Astrocyte (in vitro differentiated cells and primary cell): ENCODE measurements at places on chromosomes 6 and 20.
A peak's percentile ranks its signal among the peaks of the same experiment; 100 is the strongest.

DNA sequence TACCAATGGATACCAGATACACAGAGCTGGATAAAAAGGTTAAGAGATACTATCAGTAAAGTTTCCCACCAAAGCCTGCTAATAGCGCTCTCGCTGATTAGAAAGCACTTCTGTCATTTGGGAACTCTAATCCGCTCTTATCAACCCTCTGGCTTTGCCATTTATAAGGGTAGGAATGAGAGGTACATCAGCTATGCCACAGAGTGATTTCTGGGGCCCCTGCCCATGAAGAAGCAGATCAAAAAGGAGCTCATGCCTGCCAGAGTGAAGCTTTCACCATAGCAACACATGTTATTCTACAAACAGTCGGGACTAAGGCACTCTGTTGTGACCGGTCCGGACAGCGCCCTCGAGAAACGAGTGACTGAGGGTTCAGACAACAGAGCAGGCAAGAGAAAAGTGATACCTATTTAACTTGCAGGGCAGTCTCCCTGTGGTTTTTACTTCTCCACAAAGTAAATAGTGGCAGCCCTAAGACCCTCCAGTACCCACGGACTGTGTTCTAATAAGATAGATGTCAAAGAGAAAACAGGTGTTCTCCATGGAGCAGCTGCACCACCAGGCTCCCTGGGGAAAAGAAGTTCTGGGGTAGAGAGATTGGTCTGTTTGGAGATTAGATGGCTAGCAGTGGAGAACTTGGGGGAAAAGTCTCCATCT lies 5.6 kb downstream of the TRAM2 start:
- no peak for DNase-seq

DNA sequence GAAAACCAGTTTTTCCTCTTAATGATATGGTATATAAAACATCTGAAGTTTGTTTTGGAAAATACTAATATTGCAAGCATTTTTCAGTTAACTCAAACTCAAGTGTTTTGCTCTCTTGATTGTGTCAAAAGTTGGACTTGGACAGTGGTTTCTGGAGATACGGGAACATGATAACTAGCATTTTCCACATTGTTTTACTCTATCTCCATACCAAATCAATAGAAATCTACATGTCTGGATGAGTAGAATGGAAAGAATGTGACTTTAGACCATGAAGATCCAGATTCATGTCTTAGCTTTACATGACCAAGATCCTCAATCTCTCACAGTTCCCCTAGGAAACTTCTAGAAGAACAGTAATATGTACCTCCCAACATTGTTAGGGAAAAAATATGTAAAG lies 22.2 kb upstream of the FBXO30 start:
- DNase-seq: peak; percentile 55

- DNase-seq: peak; percentile 40
Measured at GRCh38 chr6:134097114-134097707, 44.8 kb upstream of the SLC2A12 start.

GRCh38 chr6:94736236-94736635 lies 841.1 kb upstream of the MANEA start:
- DNase-seq: no peak

GRCh38 chr20:38303908-38304379 lies at the start of gene BPI:
Gene BPI (plus strand): TSS chr20:38304156. CDS start chr20:38304224, 68 bp downstream.
- peak; percentile 44 for DNase-seq

GRCh38 chr6:169005166-169005565 lies 248.5 kb downstream of the THBS2 start:
- peak; percentile 6 for DNase-seq

DNA sequence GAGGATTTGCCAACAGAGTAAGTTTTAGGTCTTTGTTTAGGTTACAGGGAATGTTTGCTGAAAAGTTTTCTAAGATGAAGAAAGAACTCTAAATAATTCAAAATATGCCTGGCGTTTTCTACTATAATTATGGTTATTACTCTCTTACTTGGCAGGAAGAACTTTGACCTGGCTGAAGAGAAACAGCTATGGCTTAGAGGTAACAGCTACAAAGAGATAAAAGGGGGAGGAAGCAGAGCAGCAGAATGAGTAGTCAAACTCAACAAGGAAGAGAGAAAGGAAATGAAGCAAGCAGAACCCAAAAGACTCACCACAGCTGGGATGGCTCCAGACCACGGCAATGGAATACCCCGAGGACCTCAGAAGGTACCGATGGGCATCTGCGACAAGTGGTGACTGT lies 95.6 kb downstream of the KIF16B start:
- DNase-seq: no peak

DNA sequence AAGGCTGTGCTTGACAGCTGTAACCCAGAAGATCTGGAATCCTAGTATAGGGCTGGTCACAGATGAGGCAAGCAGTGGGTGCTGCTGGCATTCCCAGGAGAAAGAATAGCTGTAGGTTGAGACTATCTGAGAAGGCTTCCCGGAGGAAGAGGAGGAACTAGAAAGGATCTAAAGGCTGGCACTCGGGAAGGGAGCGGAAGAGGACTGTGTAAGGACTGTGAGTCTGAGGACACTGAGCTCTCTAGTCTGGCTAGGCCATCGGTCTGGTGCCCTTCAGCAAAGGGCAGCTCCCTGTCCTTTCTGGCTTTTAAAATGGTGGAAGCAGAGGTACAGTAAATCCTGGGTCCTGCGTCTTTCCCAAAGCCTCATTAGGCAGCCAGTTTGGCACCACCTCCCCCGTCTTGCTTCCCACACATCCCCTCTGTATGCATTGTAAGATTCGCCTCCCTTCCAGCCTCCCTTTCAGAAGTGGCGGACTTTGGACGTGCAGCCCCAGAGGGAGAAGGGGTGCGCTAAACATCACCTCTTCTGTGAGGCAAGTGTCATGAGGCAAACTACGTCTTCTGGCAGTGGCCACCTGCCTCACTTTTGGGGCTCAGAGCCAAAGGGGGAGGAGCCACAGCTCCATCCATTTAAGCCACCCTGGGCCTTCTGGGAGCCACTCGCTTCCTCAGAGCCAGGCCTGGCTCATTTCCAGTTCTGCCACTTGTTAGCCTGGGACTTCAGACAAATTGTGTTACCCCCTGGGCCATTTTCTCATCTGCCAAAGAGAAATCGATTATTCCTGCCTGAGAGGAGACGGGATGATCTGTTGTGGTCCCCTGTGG lies 8.6 kb downstream of the SNPH start:
- DNase-seq: no peak

GRCh38 chr6:3011592-3011991 lies 11.9 kb downstream of the NQO2 start:
- no peak for DNase-seq

GRCh38 chr20:35432430-35432735 lies 5.6 kb downstream of the GDF5 start:
- DNase-seq: no peak

- DNase-seq: no peak
Measured at GRCh38 chr6:51574040-51574439, 513.4 kb downstream of the PKHD1 start.

DNA sequence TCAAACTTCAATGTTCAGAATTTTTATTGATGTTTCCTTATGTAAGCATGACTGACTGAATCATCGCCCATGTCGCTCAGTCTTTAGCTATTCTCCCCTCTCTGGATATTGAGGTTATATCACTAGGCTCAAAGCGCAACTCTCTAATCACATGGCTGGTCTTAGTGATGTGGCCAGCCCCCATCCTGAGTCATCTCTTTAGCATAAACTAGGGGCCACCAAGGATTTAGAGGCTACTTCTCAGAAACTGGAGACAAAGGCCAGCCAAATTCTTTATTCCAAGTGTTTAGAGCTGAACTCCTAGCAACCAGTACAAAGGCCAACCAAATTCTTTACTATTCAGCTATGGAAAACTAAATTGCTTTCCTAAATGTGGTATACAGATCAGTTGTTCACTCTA lies 61.4 kb downstream of the FAM135A start:
- DNase-seq: peak; percentile 31

GRCh38 chr6:132567566-132567965 lies 2.6 kb upstream of the TAAR6 start:
- DNase-seq: no peak

GRCh38 chr20:5928836-5929715 lies 21.3 kb downstream of the TRMT6 start:
- no peak for DNase-seq

DNA sequence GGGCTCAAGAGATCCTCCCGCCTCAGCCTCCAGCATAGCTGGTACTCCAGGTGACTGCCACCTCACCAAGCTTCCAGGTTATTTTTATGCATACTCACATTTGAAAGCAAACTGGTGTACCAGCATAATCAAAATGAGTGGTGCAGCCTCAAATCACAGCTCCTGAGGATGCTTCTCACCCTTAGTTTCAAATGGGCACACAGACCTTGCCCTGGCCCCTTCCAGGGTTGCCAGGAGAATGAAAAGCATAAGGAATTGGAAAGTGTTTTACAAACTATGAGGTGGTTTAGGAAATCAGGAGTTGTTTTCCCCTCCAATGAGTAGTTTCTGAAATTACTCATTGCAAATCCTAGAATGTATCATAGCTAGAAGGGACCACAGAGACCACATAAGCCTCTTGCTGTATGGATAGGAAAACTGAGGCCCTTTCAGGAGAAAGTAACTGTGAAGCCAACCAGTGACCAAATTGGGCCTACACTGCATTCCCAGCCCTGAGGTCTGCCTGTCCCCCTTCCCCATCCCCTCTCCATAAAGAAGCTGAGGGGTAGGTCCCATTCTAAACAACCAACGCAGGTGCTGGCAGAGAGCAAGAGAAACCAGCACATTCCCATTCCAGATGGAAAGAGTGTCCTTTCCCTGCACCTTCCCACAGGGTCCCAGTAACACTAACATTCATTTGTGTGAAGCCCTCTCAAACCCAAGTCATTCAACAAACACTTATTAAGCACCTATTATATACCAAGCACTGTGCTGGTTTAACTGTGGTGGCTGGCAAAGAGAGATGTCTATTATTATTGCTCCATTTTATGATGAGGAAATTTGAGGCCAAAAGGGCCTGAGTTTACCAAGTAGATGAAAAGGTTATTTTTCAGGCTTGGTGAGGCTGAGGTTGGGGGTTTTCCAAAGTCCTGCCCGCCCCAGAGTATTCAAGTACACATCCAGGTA lies 2.1 kb upstream of the E2F1 start:
- DNase-seq: no peak

- DNase-seq: no peak
Measured at GRCh38 chr20:50472693-50473664, 37.2 kb upstream of the PTPN1 start.

DNA sequence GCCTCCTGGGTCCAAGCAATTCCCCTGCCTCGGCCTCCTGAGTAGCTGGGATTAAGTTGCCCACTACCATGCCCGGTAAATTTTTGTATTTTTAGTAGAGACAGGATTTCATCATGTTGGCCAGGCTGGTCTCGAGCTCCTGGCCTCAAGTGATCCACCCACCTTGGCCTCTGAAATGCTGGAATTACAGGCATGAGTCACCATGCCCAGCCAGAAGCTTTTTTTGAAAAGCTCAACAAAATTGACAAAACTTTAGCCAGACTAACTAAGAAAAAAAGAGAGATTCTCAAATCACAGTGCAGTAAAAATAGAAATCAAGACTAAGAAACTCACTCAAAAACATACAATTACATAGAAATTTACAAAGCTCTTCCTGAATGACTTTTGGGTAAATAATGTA lies 420.6 kb downstream of the COL12A1 start:
- no peak for DNase-seq

GRCh38 chr20:41173161-41173721 lies 35.9 kb downstream of the PLCG1 start:
- DNase-seq: peak; percentile 31

GRCh38 chr20:56202493-56203077 lies 45.9 kb upstream of the MC3R start:
- DNase-seq: no peak

GRCh38 chr6:48101290-48101689 lies 9.7 kb downstream of the PTCHD4 start:
- no peak for DNase-seq

DNA sequence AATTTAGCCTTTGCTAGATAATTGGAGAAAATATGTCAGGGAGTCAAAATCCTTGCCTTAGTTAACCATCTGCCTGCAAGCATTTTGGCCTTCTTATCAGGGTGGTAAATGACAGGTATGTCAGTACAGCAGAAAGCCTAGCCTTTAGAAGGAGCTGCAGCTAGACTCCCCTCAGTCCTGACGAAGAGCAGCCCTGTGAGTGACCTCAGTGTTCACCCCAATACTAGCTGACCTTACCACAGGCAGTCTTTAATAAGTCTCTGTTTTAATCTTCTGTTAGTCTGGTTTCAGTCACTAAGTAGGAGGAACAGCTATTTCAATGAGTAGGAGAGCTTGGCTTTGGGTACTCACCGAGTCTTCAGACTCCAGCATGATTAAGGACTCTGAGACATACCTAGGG lies 340.0 kb upstream of the FLRT3 start:
- DNase-seq: no peak

DNA sequence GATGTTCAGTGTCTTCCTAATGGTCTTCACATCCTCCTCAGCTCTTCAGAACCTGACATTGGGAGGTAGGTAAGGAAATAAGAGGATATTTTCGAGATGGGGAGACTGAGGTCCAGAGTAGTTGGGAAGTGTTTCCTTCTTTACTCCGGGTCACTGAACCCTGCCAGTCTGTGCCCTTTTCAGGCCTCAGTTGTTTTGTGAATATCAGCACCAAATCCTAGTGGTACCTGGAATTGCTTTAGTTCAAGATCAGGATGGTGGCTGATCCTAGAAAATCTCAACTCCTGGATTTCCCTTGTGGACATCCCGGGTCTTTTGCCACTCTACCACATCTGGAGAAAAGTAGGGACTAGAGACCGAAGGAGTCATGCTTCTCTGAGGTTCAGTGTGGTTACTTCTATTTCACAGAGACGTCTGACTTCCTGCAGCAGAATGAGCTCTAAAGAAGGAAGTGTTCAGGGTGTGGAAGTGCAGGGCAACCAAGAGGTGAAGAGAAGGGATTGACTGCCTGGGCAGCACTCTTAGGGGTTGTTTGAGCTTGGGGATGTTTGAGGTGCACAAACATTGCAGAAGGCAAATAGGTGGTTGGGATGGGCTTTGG lies 995 bp downstream of the STK4 start:
- DNase-seq: no peak

DNA sequence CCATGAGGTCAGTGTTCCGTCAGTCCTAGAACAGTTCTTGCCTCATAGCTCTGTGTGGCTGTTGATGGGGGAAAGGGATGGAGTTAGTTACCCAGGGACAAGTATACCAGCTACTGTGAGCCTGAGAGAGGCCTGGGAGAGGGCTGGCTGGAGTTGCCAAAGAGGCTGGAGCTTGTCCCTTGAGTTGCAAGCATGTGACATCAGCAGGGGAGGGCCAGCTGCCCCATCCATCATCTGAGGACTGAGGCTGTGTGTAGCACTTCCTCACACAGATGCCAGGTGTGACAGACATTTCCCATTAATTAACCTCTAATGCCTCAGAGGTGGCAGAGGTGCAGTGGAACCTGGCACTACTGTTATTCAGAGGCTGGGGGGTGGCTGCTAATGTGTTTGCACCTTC lies 131.6 kb downstream of the PHACTR3 start:
- no peak for DNase-seq

GRCh38 chr6:53547166-53547810 lies 2.4 kb upstream of the GCLC start:
- no peak for DNase-seq

GRCh38 chr6:36701401-36701991 lies 3.9 kb downstream of the RAB44 start:
- no peak for DNase-seq

- DNase-seq: peak; percentile 43
Measured at GRCh38 chr6:11978169-11978987, 33.7 kb upstream of the HIVEP1 start.
